ENCODE measurements at places on chromosomes 2 and 18.

DNA sequence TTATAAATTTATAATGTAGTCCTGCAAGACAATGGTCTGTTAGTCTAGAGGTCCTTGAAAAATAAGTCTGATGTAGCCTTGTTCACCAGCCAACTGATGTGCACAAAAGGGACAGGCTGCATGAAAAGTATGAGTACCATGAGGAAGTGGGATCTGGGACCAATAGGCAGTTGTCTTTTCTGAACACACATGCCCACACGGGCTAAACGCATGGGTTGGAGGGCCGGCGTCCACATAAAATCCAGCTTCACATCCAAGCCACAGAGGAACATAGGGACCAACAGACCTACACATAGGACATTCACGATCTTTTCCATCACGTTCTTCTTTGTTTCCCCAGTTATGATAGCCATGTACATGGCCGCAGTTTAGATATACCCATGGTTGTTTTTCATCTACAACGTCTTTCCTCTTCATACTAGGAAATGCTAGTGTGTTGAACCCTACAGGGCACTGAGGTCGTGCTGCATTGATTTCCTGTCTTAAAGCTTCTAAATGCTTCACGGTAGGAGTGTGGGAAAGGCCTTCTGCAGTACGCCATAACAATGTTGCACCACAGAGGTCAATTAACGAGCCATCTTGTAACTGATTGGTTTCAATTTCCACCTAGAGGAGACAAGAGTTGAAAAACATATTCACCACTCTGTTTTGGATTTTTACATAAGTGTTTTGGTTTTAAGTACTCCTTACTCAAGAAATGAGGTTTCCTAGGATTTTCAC, 49.4 kb downstream of the PELI1 start:
- no peak for DNase-seq

DNA sequence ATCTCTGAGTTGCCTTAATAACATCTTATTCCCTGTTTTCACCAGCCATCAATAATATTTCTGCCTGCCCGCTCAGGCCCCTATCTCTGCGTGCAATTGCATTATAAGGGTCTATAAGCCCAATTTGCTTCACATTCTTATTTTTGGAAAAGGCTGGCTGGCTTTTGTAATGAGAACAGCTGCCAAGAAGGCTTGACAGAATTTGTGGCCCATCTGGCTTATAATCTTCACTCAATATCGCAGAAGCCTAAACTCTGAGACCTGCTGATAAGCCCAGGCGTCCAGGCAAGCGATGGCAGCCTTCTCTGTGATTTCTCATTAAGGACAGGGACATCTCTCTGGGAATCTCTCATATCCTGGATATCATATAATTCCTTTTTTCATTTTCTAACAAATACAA, 1618.6 kb upstream of the CELF4 start:
- no peak for DNase-seq

- DNase-seq = no peak
Measured at GRCh38 chr2:99977966-99978365, 164.4 kb downstream of the AFF3 start.

DNA sequence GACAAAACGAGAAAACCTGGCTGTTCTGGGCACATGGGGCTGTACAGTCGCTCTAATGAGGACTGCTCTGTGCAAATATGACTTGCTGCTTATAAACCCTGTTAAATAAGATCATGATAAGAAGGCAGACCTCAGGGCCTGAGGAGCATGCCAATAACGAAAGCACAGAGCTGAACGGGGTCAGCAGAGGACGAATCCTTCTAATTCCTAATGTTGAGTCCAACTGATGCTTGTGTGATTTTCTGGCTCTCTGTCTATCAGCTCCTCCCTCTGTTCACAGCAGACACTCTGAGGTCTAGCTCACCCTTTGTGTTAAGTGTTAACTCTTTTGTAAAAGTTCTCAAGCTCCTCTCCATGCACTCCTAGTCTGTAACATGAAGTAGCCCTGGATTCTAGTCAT, 167.2 kb upstream of the REV1 start:
- DNase-seq = no peak

GRCh38 chr2:68203587-68203986, 45.9 kb downstream of the PNO1 start:
- DNase-seq = no peak

DNA sequence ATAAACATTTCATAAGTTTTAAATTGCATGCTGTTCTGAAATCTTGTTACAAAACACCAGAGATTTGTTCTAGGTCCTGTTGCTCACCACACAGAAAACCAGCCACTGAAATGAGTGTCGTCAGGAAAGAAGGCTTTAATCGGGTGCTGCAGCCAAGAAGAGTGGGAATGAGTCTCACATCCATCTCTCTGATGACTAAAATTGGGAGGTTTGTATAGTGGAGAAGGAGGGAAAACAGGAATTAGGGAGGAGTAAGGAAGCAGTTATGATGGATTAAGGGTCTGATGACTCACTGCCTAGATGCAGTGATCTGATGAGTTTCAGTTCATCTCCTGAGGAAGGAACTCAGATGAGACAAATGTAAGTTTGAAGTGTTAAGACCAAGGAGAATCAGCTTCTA, 42.1 kb upstream of the GPR39 start:
- DNase-seq = no peak

GRCh38 chr2:216464104-216464720, 34.4 kb upstream of the RPL37A start:
- DNase-seq = no peak

GRCh38 chr2:16100006-16100405, 159.7 kb downstream of the MYCN start:
- no peak for DNase-seq

DNA sequence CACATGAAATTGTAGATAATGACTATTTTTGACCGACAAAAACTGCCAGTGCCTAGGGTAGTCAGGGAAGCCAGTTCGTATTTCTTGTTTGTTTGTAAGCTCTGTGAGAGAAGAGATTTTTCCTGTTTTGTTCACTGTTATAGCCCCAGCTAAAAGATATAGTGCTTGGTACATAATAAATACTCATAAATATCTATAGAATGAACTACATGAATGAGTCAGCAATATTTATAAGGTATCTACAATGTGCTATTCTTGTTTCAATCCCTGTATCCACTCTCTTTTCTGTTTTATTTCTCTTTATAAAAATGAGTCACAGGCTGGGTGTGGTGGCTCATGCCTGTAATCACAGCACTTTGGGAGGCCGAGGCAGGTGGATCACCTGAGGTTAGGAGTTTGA, 275.6 kb upstream of the FANCL start:
- DNase-seq = no peak

- no peak for DNase-seq
Measured at GRCh38 chr2:224958462-224958857, 83.8 kb downstream of the DOCK10 start.

DNA sequence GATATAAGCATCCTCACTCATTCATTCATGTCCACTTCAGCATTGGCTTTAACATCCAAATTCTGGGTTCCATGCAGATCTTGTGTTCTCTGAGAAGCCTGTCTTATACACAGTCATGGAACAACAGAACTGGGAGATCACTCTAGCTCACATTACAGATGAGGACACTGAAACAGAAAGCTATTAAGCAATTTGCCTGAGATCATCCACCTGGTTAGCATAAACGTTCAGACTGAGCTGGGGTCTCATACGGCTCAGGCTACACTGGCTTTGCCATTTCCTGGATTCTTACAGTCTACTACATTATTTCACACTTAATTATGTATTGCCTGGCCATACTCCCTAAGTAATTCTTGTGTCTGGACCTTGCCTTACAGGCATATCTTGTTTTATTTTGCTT, 169.4 kb upstream of the FANCL start:
- DNase-seq = no peak

GRCh38 chr2:43521568-43521967, 74.3 kb downstream of the THADA start:
- DNase-seq = no peak

DNA sequence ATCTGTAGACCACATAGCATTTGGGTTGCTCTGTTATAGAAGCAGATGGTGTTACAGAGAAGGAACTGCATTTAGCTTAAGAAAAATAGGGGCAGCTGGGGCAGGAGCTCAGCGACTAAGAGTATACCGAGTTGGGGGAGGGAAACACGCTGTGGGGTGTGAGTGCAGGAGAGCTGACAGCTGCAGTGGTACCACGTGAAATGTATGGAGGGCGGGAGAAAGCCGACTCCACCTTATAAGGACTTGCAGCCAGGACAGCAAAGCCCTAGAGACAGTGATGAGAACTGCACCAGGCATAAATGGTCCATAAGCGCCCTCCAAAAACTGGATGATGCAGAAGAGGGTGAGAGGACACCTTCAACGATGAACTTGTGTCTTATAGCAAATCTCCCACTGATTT, 237.6 kb downstream of the PRKCE start:
- DNase-seq = peak; percentile 66

- DNase-seq = no peak
Measured at GRCh38 chr2:181788897-181789555, 102.5 kb upstream of the ITPRID2 start.
